Activated naive CD8-positive, alpha-beta T cell treated with anti-CD3 and anti-CD28 coated beads for 36 hours (primary cell): ENCODE measurements at places on chromosomes 6 and 20. TPM values are rescaled to one million over a fixed set of nuclear protein-coding genes. Genes with fewer than 3 reads are reported as not detected.

ISM1 gene
- 3.2 TPM for total RNA-seq

DNA sequence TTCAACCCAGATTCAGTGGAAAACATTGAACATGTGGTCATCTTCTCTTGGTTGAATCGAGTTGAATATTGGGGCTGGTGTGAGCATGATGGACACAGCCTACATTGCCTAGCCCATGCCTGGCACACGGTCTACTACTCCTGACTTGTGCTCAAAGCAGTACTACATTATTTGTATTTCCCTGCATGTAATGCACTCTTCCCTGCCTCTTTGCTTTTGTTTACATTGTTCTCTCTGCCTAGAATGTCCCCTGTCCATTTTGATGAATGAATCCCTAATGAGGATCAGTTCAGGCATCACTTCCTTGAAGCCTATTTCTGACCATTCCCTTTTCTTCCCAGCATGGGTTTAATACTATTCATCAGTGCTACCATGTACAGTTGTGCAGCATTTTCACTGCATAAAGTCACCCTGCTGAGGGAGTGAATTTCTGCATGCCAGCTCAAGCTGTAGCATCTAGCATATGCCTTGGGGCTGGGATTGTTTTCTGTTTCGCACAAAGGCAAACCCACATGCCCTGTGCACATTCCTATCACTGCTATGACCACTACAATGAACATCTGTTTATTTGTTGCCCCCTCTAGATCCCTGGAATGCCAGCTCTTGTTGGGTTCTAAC lies 75.3 kb upstream of the CCN6 start:
- no peak overlapping the region for H3K27ac ChIP-seq
- no peaks in the 10 kb centered on the region for H3K36me3 ChIP-seq
- no peak for DNase-seq
- H3K4me3 ChIP-seq: no peak overlapping the region
- H3K4me1 ChIP-seq: peaks cover 67% of the 10 kb centered on the region
- H3K27me3 ChIP-seq: no peaks in the 10 kb centered on the region

DNA sequence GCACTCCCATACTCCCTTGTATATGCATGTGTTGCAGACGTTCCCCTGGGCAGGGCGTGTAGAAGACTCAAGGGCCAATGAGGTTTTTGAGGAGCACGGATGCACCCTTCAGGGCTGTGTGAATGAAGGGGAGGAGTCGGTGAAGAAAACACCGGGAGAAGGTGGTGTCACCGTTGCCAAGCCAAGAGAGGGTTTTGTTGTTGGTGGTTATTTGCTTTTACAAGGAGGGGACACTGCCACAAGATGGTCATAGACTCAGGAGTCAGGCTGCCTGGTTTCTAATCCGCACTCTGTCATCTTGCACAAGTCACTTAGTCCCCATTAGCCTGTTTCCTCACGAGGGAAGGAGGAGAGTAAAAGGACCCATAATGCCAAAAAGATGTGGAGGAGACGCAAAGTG lies 124.0 kb downstream of the PXDC1 start:
- DNase-seq: no peak
- H3K27me3 ChIP-seq: peaks cover 27% of the 10 kb centered on the region
- H3K36me3 ChIP-seq: no peaks in the 10 kb centered on the region
- H3K4me3 ChIP-seq: no peak overlapping the region
- no peak overlapping the region for H3K27ac ChIP-seq

DNA sequence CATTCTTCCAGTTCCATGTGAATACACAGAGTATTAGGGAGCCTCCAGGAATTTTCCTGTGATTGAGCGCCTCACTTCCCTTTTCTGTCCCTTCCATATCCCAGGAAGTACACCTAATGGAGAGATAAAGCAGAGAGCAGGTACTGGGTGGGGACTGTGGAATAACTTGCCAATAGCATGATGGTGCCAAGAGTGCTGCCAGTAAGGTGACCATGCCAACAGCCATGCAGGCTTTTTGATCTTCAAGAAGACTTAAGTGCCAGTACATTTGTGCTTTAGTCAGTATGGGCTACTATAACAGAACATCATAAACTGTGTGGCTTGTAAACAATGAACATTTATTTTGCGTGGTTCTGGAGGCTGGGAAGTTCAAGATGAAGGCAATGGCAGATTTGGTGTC lies 160.2 kb upstream of the RIMS1 start:
- no peaks in the 10 kb centered on the region for H3K27me3 ChIP-seq
- H3K4me3 ChIP-seq: no peak overlapping the region
- DNase-seq: no peak
- H3K27ac ChIP-seq: no peak overlapping the region
- no peaks in the 10 kb centered on the region for H3K36me3 ChIP-seq

GRCh38 chr6:132995432-132995831 lies 181.1 kb downstream of the RPS12 start:
- no peak overlapping the region for H3K27ac ChIP-seq
- DNase-seq: no peak
- H3K36me3 ChIP-seq: no peaks in the 10 kb centered on the region

GRCh38 chr20:58147628-58148370 lies 80.7 kb downstream of the ANKRD60 start:
- H3K36me3 ChIP-seq: no peaks in the 10 kb centered on the region
- no peak overlapping the region for H3K4me3 ChIP-seq
- no peaks in the 10 kb centered on the region for H3K4me1 ChIP-seq
- H3K27me3 ChIP-seq: peaks cover 44% of the 10 kb centered on the region

DNA sequence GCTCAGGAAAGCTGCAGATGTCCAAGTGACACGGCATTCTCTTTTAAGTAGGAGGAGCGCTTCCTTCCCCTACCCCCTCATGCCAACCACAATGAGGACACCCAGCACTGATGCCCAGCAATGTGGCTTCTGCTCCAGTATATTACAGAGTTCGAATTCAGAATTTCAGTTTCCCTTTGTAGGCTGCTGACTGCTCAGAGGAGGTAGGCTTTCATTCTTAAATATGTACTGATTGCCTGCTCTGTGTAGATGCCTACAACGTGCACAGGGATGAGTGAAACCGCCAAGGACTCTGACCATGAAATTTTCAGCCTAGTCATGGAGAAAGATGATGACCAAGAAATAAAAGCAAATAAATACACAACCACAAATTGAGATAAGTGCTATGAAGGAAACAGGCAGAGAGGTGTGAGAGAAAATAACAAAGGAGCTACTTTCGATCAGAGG lies 50.9 kb upstream of the TNFAIP3 start:
- peaks cover 75% of the 10 kb centered on the region for H3K4me1 ChIP-seq
- H3K36me3 ChIP-seq: peaks cover 17% of the 10 kb centered on the region
- DNase-seq: no peak
- H3K27ac ChIP-seq: peak overlapping the region; percentile 86
- H3K4me3 ChIP-seq: peak overlapping the region; percentile 50
- H3K27me3 ChIP-seq: no peaks in the 10 kb centered on the region

GRCh38 chr6:36676141-36677058 lies 2.1 kb upstream of the CDKN1A start:
- peaks cover 39% of the 10 kb centered on the region for H3K4me1 ChIP-seq
- no peak for DNase-seq
- H3K27ac ChIP-seq: peak overlapping the region; percentile 4
- H3K4me3 ChIP-seq: peak overlapping the region; percentile 40
- H3K36me3 ChIP-seq: peaks cover 3% of the 10 kb centered on the region
- peaks cover 11% of the 10 kb centered on the region for H3K27me3 ChIP-seq
